Aorta (tissue), 5 donors: ENCODE measurements at places on chromosomes 11 and 22. TPM values are rescaled to one million over a fixed set of nuclear protein-coding genes. Genes with fewer than 3 reads are reported as not detected.

Gene TRIM66
- 18.7 TPM for total RNA-seq

Gene BIK
- not detected for total RNA-seq

- no peak overlapping the region for H3K27ac ChIP-seq
- no peaks in the 10 kb centered on the region for H3K36me3 ChIP-seq
- peak; percentile 91 for DNase-seq
- H3K27me3 ChIP-seq: no peaks in the 10 kb centered on the region
Measured at GRCh38 chr22:21942407-21943343, 10.0 kb downstream of the PPM1F start.

DNA sequence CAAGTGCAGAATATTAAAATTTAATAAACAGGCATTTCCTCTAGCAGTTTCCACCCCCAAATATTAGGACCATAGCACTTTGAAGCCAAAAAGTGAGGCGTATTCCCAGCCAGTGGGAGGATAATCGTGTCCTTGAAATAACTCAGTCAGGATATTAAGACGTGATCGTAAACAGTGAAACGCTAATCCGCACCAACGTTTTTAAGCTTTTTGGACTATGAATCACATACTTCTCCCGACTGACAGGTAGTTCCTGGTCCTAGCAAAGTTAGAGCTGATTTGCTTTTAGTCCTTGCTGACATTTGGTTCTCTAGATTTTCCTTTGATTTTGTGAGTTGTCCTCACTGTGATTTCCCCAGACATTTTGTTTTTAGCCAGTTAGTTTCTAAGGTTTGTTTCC, 197.1 kb upstream of the ARHGAP20 start:
- no peak for DNase-seq
- no peaks in the 10 kb centered on the region for H3K27me3 ChIP-seq
- no peak overlapping the region for H3K27ac ChIP-seq
- no peaks in the 10 kb centered on the region for H3K4me1 ChIP-seq

DNA sequence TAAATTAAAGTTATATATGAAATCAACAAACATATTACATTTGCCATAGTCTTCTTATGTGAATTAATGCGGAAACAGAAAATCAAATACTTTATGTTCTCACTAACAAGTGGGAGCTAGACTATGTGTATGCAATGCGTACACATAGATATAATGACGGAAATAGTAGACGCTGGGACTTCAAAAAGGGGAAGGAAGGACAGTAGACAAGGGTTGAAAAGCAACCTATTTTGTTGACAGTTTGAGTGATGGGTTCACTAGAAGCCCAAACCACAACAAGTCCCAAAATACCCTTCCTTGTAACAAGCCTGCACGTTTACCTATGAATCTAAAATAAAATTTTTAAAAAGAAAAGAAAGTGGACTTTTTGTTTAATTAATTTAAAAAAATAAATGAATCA, 430.8 kb upstream of the CNTN5 start:
- H3K27me3 ChIP-seq: no peaks in the 10 kb centered on the region
- DNase-seq: no peak
- H3K4me1 ChIP-seq: no peaks in the 10 kb centered on the region
- no peak overlapping the region for H3K27ac ChIP-seq

DNA sequence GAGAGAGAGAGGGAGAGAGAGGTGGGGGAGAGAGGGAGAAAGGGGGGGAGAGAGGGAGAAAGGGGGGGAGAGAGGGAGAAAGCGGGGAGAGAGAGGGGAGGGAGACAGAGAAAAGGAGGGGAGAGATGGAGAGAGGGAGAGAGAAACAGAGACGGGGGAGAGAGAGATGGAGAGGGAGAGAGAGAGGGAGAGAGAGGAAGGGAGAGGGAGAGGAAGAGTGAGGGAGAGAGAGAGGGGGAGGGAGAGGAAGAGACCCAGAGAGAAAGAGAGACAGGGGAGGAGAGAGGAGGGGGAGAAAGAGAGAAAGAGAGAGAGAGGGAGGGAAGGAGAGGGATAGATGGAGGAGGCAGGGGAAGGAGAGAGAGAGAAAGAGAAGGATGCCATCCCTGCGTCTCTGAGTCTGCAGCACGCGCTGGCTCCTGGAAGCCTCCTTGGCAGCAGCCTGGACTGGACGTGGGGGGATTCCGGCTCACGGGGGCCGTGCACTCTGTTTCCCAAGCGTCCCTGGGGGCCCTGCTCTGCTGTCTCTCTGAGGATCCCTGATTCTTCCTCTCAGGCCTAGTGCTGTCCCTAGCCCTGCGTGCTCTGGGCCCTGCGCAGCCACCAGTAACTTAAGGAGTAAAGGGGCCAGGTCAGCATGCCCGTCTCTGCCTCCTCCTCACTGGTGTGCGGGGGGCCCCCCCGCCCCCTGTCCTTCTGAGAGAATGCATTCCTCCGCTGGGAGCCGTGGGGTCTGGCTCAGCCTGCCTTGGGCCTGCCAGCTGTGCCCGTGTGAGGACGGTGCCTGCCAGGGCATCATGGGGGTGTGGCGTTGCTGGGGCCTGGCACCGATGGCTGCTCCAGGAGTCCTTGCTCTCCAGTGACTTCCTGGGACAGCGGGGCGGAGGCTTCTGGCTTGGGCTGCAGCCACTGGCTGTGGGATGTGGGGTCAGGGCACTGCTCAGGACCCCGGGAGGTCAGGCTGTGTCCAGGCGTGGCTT, 429.5 kb downstream of the TBC1D22A start:
- no peak overlapping the region for H3K27ac ChIP-seq
- H3K27me3 ChIP-seq: no peaks in the 10 kb centered on the region
- peak; percentile 68 for DNase-seq
